DMS79 treated with DMSO at 0.1 percent for 48 hours (cell line): ENCODE measurements at places on chromosomes 2 and 18.

DNA sequence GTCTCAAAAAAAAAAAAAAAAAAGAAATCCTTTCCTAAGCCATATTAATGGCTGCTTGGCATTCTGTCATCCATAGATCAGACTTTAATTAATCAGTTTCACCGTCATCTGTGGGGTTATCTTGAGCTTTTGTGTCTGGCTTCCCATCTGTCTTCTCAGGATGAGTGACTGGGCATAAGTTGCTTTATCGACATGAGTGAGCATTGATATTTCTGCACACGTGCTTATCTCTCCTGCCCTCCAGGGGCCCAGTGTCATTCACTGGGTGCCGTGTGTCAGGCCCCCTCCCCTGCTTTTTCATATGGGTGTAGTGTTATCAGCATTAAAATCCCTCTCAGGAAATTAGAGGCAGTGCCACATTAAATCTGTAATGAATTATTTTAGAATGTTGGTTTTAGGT, 65.6 kb downstream of the SH3BP4 start:
- DNase-seq: no peak

GRCh38 chr18:35491700-35492077, 6.1 kb downstream of the INO80C start:
- DNase-seq: no peak

- peak; percentile 16 for DNase-seq
These were observed 73.2 kb downstream of the MBP start for GRCh38 chr18:77059294-77059916.

DNA sequence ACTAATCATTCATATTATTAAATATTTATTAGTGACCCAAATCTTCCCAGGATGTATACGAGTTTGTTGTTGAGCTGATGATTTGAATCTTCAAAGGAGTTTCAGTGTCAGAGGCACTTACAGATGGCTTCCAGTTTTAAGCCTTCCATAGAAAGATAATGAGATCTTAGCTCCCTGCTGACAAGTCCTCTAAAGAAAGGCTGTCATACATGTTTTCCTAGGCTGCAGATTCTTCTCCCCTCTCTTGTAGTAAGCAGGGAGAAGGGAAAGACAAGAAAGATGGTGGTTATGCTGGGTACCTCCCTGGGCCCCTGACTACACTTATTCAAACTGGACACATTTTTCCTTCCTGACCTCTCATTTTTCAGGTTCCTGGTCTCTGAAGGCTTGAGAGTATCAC, 8.1 kb upstream of the GAREM1 start:
- DNase-seq: no peak

- peak; percentile 22 for DNase-seq
These were observed 232.1 kb downstream of the LOXHD1 start for GRCh38 chr18:46424898-46425297.

- DNase-seq: no peak
These were observed 156.4 kb downstream of the RDH14 start for GRCh38 chr2:18403921-18404522.
